ENCODE measurements at places on chromosomes 4 and X.
A peak's percentile ranks its signal among the peaks of the same experiment; 100 is the strongest.

- no peak for DNase-seq
These were observed 64.4 kb downstream of the ADGRG2 start for GRCh38 chrX:19057856-19058255.

- peak; percentile 30 for DNase-seq
These were observed 109.6 kb downstream of the PCDH18 start for GRCh38 chr4:137422666-137423065.

DNA sequence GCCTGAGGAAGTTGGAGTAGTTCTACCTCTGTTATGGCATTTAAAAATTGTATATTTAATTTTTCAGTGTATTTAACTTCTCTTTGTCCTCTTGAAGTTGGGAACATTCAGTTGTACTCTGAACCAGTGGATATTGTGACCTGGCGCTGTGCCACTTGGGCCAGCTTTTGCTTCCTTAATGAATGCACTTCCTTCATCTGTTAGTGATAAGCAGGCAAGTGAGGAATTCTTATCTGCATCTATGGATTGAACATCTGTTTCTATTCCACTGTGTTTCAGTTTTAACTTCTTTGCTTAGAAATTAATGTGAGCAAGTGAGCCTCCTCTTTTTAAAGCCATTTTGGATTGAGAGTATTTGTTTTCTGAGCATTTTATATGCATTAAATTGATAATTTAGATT is 128.3 kb downstream of the UCHL1 start:
- no peak for DNase-seq

GRCh38 chr4:186486172-186486571 is 69.2 kb downstream of the MTNR1A start:
- peak; percentile 34 for DNase-seq

- DNase-seq, result no peak
These were observed 1.6 kb downstream of the KCTD8 start for GRCh38 chr4:44446801-44447562.

GRCh38 chrX:119885554-119886428 is 9.9 kb upstream of the AKAP14 start:
- peak; percentile 30 for DNase-seq

DNA sequence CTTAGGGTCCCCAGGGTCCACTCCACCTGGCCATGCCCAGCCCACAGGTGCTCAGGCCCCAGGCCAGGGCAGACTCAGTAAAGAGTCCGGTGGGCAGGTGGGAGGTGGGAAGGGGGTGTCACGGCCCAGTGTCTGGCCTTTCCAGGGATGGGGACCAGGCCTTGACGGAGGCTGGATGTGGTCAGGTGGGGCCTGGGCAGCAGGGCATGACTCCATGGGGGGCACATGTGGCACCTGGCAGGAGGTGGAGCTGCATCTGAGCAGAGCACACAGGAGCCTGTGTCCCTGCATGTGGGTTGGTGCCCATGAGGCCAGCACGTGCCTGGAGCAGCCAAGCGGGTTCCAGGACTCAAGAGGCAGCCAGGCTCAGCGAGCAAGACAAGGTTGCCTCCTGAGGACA is 132.9 kb downstream of the FAM53A start:
- DNase-seq, result no peak

GRCh38 chr4:64564126-64564525 is 154.9 kb upstream of the TECRL start:
- DNase-seq, result peak; percentile 2

DNA sequence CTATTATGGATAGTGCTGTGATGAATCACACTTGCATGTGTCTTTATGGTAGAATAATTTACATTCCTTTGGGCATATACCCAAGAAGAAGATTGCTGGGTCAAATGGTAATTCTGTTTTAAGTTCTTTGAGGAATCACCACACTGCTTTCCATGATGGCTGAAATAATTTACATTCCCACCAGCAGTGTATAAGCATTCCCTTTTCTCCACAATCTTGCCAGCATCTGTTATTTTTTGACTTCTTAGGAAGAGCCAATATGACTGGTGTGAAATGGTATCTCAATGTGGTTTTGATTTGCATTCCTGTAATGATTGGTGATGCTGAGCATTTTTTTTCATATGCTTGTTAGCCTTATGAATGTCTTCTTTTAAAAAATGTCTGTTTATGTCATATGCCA is 1120.2 kb downstream of the ARAP2 start:
- peak; percentile 83 for DNase-seq

GRCh38 chrX:37455381-37455780 is 106.2 kb downstream of the PRRG1 start:
- no peak for DNase-seq

DNA sequence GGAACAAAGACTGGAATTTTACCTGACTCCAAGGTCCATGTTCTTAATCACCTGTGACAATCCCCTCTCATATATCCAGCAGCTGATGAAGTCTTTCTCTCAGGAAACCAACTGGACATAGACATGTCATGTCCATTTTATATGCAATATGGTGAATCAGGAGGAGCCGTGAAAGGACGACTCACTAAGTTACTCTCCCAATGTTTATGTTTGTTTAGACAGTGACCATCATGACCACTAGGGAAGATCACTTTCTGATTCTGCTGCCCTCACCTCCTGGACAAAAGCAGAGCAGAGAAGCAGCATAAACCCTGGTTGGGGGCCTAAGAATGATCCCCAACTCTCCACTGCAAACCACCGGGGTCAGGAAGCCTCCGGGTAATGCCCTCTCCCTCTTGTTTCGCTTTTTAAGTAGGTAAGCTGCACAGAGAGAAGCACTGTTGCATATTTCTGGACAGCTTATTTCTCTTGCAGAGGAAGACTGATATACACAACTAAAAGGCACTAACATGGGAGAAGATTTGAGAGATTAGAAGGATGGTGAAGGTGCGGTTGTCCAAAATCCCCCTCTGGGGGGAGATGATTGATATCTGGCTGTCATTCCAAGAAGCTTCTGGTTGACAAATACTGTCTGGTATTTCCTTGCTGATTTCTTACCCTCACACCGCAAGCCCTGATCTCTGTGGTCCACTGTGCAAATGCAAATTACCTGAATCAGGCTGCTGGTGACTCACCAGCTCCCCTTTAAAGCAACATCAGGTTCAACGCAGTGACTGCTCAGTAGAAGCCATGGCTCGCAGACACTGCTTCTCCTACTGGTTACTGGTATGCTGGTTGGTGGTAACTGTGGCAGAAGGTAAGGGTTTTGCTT is at the start of gene ODAPH:
ODAPH (plus strand) TSS at position 773 of the 871 bp plus-strand sequence; CDS start at position 790, 17 bp downstream.
- DNase-seq, result peak; percentile 43

DNA sequence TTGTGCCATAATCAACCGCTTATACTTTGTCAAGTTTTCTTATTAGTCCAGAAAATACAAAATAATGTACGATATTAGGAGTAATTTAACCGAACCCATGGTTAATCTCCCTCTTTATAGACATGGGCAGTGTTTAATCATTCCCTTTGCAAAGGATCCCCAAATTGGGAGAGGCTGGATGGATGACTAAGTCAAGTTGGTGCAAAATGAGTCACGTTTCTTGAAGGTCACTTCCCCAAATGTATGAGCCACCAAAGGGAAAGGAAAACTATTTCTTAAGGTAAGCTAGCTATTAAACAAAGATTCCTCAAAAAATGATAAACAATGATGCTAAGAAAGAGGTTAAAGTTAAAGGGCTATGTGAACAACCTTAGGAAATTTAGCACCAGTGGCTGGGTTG is 17.5 kb downstream of the MAML3 start:
- peak; percentile 67 for DNase-seq

DNA sequence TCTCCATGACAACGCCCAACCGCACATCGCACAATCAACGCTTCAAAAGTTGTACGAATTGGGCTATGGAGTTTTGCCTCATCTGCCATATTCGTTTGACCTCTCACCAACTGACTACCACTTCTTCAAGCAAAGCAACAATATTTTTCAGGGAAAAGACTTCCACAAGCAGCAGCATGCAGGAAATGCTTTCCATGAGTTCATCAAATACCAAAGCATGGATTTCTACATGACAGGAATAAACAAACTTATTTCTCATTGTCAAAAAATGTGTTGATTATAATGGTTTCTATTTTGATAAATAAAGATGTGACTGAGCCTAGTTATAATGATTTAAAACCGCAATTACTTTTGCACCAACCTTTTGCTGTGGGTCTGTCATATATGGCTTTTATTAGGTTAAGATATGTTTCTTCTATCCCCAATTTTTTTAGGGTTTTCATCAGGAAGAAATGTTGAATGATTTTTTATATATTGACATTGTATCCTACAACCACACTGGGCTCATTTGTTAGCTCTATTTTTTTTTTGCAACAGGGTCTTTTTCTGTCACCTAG is 138.4 kb downstream of the PWWP3B start:
- DNase-seq, result no peak

GRCh38 chr4:10734697-10735096 is 50.1 kb upstream of the CLNK start:
- DNase-seq, result no peak

GRCh38 chr4:54942721-54943120 is 182.7 kb downstream of the KDR start:
- DNase-seq, result no peak

DNA sequence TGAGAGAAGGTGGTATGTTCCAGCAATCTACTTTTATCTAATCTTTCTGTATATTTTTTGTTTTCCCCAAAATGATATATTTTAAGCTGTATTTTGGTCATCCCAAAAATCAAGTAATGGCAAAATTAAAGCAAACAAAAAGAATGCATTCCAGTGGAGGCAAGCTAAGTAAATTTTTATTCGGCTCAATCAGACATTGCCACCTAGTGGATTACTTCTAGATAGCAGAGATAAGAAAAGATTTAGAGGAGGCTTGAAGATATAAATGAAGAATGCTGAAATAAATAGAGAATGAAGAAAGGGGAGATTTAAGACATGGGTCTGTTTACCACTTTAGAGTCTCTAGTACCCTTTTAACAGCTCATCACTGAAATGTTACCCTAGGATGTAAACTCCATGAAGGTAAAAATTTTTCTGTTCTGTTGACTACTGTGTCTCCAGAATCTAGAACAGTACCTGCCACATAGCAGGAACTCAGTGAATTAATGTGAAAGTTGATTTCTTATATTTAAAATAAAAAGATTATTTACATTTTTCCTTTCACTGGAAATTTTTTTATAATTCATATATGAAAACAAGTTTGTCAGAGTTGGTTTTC is 110.9 kb upstream of the ANK2 start:
- peak; percentile 61 for DNase-seq

- DNase-seq, result no peak
These were observed 337.9 kb downstream of the PPP3CA start for GRCh38 chr4:101009471-101009870.

- DNase-seq, result no peak
These were observed 175.6 kb upstream of the NRK start for GRCh38 chrX:105646592-105647372.

GRCh38 chr4:183295711-183296110 is 24.4 kb downstream of the CLDN22 start:
- no peak for DNase-seq

DNA sequence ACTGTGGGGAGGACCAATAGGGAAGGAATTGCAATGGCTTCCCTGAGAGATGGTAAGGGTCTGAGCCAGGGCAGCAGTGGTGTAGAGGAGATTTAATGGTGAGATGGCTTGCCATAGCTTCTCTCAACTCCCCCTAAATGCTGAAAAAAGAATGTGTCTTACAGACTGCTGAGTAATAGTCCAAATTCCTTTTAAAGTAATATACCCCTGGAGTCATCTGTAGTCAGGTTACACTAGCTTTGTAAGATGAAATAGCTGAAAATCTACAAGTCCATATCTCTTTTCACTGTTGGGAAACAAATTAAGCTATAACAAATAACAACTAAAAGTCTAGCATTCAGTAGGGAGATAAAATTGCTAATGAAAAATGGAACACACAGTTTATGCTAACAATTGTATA is 33.5 kb downstream of the MAPK10 start:
- no peak for DNase-seq
